Activated CD8-positive, alpha-beta memory T cell treated with anti-CD3 and anti-CD28 coated beads, Interleukin-2, amount 50 U/mL, for 4 hours (primary cell): ENCODE measurements at places on chromosomes 13 and 19.

GRCh38 chr13:77740097-77740735 lies 42.7 kb downstream of the SLAIN1 start:
- no peak for DNase-seq

- no peak for DNase-seq
Measured at GRCh38 chr13:55661505-55661904, 1479.2 kb upstream of the PRR20A start.

DNA sequence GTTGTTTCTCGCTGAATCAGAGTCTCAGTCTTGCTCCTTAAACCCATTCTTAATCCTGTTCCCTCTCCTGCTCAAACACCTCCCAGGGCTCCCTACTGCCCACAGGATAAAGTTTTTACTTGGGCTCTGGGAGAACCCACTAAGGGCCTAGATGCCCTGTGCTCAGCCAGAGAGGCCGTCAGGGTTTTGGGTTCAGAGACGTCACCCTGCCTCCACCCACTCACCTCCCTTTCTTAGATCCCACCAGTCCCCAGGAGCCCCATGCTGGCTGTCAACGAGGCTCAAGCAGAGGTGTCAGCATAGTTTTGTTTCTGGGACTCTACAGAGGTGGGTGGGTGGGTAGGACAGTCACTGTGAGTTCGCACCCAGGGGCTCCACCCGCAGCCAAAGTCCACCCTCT lies 15.5 kb upstream of the CYP4F2 start:
- no peak for DNase-seq

DNA sequence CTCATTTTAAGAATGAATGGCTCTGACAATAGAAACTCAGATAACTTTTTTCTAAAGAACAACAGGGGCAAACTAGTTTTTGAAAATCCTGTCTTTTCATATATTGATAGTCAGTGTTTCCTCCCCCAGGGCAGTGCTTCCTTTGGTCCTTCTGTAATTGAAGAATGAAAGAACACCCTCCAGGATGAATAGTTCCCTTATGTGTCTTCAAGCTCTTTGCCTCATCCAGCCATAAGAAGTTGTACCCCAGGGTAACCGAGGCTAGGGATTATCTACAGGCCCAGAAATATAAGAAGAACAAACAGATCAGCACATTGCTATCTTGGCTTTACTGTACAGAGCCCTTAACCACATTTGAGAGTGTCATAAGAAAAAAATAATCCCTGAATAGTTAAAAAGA lies 12.1 kb upstream of the ERICH6B start:
- DNase-seq = no peak

- DNase-seq = no peak
Measured at GRCh38 chr19:30520735-30521479, 148.7 kb downstream of the ZNF536 start.

GRCh38 chr19:29655648-29656335 lies 9.5 kb upstream of the PLEKHF1 start:
- no peak for DNase-seq

DNA sequence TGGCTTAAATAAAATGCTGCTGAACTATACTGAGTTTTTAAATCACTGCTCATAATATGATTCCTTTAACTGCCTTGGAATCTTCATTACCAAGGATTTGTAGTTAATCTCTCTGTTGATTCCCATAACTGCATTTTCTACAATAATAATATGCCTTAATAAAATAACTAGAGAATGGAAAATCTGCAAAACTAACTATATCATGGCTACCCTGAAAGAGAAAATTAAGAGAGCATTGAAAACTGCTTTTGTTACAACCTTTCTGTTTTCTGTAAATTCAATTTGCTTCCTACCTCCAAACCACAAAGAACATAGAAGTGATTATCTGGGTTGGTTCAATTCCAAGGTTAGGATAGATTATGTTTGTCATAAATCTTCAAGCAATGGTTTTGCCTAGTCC lies 202.8 kb upstream of the ATXN8OS start:
- no peak for DNase-seq

DNA sequence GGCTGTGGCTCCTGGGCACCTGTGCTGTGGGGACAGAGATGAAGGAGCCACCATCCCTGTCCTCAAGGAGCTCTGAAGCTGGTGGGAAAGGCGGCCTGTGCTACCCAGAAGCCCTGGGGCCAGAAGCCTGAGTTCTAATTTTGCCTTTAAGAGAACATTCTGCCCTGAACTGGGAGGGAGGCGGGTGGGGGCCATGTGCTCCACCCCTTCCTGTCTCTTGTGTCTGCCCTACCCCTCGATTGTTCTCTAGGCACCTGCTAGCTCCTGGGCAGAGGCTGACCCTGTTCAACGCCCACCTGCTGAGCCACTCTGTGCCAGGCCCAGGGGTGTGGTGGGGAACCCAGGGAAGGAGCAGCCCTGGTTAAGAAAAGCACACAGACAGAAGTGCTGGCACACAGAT lies 5.9 kb downstream of the TRAPPC6A start:
- DNase-seq = no peak

DNA sequence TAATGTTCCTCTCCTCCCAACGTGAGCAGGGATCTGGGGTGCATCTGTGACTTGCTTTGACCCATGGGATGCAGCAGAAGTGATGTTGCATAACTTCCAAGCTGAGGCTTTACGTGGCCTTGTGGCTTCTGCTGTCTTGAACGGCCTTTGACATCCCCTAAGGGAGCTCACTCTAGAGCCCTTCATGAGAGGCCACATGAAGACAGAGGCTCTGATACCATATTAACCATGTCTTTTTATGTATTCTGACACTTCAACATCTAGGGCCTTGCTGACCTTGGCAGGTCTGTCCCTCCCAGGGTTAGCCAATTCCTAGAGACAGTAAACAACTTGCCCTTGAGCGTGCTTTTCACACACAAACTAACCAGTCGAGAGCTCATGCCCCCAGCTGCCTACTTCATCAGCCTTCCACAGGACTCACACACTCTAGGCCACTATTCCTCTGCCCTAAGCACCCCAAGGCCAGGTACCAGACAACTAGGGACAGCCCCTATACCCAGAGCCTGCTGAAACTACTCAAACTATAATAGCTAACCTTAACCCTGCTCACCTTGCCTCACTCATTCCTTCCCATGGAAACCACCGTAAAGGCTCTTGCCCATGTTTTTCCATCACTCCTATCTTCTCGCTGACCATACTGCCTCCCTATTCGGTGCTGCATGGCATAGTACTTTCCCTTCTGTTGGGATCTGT lies 45.4 kb downstream of the CCDC70 start:
- DNase-seq = no peak
